ENCODE measurements at places on chromosomes 3 and 15.

GRCh38 chr15:92392462-92392861 is 1.2 kb upstream of the ST8SIA2 start:
- no peak for DNase-seq

DNA sequence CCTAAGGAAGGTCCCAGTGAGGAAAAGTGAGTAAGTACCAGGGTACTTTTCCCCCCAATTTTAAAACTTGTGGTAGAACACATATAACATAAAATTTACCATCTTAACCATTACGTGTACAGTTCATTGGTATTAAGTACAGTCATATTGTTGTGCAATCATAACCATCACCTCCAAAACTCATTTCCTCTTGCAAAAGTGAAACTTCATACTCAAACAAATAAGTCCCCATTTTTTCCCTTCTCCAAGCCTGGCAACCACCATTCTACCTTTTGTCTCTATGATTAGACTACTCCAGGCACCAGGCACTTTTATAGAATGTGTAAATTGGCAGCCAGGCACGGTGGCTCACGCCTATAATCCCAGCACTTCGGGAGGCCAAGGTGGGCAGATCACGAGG is 12.2 kb downstream of the PRC1 start:
- DNase-seq = no peak

DNA sequence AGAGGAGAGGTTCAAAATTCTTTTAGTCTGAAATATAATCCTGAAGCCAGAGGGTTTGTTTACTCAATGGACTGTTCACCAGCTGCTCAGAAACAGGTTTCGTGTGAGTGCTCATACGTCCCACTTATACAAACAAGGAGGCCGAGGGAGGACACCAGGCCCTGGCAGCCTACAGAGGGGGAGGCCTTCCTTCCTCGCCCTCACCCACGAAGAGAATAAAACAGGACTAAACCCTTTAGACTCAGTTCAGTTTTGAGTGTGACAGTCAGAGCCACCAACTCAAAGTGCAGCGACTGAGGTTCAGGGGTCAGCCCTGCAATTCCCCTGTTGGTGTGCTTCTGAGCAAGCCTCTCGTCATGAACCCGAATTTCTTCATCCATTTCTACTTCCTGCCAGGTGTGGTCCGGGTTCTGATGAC is 17.3 kb downstream of the FAM174B start:
- DNase-seq = no peak

- no peak for DNase-seq
Measured at GRCh38 chr15:73286311-73286710, 82.4 kb downstream of the HCN4 start.

DNA sequence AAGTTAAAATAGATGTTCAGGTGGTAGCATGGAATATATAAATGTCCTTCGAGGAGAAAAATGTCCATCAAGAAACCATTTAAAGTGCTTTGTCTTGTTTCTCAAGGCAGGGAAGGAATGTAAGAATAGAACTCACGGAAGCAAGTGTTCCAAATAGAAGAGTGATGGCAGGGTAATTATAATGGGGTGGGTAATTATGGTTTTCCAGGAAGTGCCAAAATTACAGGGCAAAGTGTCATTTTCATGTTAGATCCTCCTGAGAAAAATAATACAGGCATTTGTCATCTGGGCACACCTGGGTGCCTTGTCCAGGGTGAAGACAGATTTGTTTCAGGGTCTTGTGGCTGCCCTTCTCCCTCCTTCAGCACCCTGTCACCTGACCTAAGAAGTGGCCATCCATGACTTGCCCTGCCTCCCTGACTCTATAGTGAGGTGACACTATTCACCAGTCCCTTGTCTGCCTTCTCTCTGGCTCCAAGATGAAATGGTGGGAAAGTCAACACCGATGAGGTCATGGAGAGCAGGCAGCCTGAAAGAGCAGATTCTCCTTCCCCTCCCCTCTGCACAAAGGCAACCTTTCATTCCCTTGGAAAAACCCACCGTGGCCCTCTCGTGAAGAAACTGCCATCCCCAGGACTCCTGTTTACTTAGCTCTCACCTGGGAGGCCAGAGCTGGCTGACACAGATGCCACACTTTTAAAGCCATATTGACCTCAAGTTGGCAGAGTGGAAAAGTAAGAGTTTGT is 45.1 kb upstream of the AMOTL2 start:
- no peak for DNase-seq

All from urothelium cell line (cell line).